Heart right ventricle (tissue), 16 donors: ENCODE measurements at places on chromosomes 5 and 9. TPM values are rescaled to one million over a fixed set of nuclear protein-coding genes. Genes with fewer than 3 reads are reported as not detected.

- no peak for DNase-seq
Observed at GRCh38 chr5:136006164-136006563, 22.6 kb upstream of the TGFBI start.

- DNase-seq: no peak
Observed at GRCh38 chr9:76539180-76539579, 80.2 kb downstream of the GCNT1 start.

Gene PAEP
- not detected for total RNA-seq

- DNase-seq: no peak
Observed at GRCh38 chr5:82403026-82403425, 124.9 kb upstream of the RPS23 start.

GRCh38 chr9:126113176-126113575 lies 213.5 kb upstream of the MVB12B start:
- no peak for DNase-seq

Gene ITK
- total RNA-seq: 1.1 TPM

- DNase-seq: no peak
Observed at GRCh38 chr5:109354761-109355160, 55.0 kb downstream of the PJA2 start.

Gene PDZD2
- 41.6 TPM for total RNA-seq

DNA sequence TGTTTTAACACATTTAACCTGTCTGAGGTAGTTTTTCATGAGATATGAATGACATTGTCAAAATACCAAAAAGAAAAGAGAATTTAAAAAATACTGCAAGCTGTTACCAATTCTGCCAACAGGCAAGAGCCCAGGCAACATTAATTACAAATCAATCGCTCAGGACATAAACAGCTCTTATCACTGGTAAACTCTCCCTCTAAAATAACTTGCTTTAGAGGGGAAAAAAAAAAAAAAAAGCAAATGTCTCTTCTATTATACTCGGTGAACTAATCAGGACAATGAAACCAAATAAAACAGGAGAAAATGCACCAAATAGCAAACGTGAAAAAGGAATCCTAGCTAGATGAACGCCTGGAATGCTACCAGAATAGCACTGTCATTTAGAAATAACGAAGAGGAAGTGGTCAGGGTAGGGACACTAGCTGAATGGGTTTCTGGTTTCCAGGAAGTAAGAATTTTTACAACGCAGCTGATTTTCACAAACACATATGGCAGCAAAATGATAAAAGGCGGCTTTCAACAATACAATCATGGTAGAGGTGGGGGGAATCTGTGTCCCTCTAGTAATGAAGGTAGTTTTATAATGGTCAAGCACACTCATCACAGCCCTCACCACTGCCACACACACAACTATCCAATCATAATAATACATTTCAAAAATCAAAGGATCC lies 94.9 kb downstream of the DENND1A start:
- no peak for DNase-seq

- DNase-seq: peak; percentile 32
Observed at GRCh38 chr5:100430268-100431195, 104.6 kb upstream of the FAM174A start.

DNA sequence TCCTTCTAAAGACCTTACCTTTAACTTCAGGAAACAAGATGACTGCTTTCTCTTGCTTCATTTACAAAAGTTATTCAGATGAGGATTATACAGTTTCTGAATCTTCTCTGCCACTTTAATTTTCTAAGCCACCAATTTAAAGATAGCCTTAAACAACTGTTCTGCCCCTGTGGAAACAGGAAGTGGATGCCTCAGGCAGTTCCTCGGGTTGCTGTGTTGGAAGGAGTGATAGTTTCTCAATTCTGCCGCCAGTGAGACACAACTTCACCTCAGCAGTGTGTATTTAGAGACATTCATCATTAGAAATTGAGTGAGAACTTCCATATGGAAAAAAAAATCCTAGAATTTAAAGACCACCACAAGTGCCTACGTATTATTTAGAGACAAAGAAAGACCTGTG lies 475.1 kb upstream of the WWC1 start:
- DNase-seq: no peak

Gene SLC25A2
- not detected for total RNA-seq

- DNase-seq: no peak
Observed at GRCh38 chr5:38734353-38734752, 111.5 kb upstream of the OSMR start.

Gene ZDHHC11B
- total RNA-seq: 11.0 TPM

DNA sequence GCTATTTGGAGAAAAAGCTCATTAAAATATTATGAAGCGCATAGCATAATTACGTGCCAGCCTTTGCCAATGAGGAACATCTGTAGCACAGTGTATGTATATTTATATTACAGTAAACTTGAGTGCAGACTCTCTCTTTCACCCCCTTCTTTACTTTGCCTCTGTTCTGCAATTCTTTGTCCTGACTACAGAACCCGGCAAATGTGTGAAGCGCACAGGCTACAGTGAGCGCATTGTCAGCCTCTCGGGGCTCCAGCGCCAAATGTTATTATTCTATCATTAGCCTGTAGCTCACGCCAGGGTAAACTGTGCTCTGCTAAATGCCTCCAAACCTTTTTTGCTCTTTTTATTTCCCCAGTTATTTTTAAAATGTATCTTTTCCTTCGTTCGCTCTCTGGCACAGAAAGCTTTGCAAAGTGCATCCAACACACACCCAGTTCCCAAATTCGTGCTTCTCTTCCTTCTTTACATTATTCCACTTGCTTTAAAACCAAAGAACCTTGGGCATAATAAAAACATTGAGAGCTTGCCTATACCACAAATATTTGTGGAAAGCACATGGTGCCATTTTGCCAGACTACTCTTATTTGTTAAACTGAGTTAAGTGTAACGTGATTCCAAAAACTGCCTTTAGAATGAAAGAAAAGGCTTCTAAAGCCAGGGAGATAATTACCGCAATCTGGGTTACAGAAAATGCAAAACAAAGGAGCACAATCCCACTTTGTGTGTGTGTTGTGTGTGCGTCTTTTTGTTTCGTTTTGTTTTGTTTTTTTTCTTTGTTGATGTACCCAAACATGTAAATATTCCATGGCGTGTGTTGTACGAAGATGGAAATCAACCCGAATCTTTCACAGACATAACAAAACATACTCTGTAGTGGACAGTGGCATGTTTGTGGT lies 164.1 kb upstream of the MPDZ start:
- DNase-seq: no peak

DNA sequence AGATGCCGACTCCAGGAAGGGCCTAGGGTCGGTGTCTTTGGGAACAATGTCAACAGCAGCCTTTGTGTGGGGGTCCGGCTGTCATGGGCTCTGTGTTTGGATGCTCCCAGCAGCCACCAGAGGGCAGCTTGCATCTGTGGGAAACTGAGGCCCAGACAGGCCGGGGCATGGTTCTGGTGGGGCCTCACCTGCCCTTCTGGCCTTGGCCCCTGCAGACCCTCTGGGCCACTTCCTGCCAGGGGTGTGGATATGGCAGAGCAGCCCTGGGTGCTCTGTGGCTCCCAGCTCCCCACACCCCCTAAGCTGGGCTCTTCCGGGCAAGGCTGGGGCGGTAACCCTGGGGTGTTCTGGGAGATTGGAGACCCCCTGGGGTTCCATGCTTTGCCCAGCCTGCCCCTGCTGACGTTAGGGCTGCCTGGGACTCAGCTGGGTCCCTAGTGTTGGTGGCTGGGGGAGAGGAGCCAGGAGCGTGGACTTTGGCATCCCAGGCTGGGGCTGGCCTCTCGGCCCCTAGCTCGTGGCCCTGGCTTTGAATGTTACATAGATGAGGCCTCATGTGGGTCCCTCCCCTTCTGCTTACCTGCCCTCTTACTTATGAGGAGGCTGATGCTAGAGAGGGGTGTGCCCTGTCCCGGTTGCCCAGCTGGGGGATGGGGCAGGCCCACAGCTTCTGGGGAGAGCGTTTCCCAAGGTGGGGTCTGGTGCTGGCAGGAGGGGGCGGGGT lies 38.3 kb downstream of the RXRA start:
- no peak for DNase-seq

Gene COL27A1
- 6.1 TPM for total RNA-seq

Gene CLIC3
- total RNA-seq: 3.4 TPM

Gene CNTFR
- total RNA-seq: 3.6 TPM

DNA sequence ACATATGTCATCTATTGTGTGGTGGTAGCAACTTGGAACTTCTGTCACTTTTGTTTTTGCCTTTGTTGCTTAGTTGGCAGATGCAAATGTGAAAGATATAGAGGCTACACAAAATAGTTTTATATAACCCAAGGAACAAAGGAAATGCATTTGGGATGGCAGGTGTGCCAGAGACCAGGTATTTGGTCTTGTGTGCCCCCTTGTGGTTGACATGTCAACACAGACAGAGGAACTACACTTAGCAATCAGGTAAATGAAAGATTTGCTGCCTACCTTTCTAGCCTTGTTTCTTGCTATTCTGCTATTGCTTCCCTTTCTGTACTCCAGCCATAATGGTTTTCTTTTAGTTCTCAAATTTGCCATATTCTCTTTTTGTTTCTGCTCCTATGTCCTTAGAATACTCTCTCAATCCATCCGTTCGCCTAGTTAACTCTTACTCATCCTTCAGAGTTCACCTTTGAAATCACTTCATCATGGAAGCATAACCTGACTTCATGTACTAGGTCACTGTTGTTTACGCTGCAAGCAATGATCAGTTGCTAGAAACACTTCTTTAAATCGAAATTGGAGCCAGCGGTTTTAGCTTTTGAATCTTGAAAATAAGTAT lies 119.5 kb downstream of the TRPM3 start:
- peak; percentile 10 for DNase-seq

Gene SH2D3C
- total RNA-seq: 10.9 TPM

Gene IFNK
- total RNA-seq: not detected

- no peak for DNase-seq
Observed at GRCh38 chr5:140802781-140803271, 2.0 kb downstream of the PCDHA3 start.

Gene KIF20A
- 0.49 TPM for total RNA-seq

DNA sequence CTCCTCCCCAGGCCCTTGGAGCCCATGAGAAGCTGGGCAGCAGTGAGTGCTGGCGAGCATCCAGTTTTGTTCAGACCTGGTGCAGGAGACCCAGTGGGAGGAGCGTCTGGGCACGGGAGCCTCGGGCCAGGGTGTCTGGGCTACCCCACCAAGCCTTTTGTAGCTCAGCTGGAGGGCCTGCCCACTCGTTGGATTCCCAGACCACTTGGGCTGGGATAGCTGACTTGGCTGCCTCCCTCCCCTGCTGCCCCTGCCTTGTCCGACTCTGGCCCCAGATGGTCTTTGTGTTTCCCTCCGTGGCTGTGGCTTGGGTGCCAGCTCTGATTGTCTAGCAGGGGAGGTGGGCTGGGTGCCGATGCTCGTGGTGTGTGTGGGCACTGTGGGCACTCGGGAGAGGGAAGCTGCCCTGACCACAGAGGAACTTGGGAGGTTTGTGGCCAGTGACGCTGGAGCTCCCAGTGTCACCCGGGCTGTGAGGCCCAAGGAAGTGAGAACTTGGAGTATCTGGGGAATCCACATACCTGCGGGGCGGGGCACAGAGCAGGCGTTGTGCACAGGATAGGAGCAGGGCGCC lies 47.3 kb downstream of the WNK2 start:
- peak; percentile 42 for DNase-seq

DNA sequence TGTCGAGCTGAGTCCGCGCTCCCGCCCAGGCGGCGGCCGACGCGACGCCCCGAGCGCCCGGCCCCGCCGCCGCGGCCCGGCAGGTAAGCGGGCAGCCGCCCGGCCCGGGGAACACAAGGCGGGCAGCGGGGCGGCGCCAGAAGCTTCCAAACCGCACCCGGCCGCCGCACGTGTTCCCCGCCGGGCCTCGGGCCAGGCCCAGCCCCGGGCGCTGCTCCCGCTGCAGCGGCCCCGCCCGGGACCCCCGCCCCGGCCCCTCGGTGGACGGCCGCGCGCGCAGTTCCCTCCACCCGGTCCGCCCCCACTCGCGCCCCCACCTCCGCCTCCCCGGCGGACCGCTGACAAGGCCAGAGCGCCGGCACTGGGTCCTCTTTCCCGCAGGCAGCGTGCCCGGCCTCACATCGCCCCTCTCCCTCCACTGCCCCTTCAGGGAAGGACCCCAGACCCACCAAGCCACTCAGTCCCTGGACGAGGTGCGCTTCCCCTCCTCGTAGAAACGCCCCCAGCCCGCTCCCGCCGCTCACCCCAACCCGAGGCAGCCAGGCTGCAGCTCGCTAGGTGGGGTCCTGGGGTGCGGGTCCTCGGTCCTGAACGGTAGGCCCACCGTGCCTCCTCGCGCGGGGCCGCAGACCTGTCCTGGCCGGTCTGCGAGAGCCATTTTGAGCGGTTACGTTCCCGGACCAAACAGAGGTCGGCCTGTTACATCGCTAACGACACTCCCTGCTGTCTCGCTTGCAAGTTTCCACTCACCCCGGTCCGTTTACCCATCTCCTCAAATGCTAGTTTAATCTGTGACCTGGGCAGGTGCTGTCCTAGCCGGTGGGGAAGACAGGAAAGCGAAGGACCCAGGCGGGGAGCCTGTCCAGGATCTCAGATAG lies 475 bp downstream of the WDR5 start:
- no peak for DNase-seq

GRCh38 chr5:103487218-103487617 lies 75.4 kb downstream of the NUDT12 start:
- DNase-seq: no peak

GRCh38 chr5:151075698-151076331 lies 5.0 kb downstream of the TNIP1 start:
- DNase-seq: no peak

Gene HDHD3
- total RNA-seq: 15.5 TPM

Gene FBXL7
- 33.4 TPM for total RNA-seq

DNA sequence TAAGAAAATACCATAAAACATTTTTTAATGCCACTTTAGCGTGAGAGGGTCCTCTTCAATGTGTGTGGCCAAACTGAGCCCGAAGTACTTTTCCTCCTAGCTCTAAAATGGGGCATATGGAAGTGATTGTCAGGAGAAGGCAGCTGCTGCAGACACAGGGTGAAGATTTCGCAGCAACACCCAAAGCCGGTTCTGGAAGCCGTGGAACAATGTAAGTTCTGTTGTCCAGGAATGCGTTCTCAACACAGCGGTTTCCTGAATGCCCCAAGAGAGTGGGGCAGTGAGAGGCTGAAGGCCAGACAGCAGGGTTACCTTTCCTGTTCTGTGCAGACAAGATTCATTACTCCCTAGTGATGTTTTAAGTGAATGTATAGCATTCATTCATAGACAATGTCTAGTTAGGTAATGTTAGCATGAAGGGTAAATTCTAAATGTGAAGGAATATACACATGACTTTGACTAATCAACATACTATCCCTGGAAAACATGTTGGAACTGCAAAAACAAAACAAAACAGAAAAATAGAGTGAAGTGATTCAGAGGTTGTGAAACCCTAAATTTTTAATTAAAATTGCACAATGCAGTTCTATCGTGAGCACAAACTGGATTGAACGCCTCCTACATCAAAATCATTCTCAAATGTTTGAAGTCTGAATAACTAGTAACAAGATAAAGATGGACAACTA lies 197.0 kb upstream of the SEMA6A start:
- no peak for DNase-seq

DNA sequence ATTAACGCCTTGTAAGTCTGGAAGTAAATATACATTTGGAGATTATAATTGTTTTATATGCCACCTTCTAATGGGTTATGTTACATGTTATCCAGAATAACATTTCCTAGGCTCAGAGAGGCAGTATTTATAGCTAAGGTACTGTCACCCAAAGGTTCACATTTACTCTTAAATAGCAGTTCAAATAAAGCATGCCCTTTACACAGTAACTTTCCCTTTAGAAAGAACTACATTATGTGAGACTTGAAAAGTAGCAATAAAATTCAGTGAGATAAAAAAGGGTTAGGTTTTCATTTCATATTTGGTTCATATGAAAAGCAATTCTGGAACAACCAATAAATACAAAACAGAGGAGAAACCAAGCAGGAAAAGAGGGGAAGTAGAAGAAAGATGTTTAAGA lies 35.1 kb downstream of the SKIC3 start:
- no peak for DNase-seq

Gene PDE6A
- 0.24 TPM for total RNA-seq
